ENCODE measurements at places on chromosomes 3 and 15.

DNA sequence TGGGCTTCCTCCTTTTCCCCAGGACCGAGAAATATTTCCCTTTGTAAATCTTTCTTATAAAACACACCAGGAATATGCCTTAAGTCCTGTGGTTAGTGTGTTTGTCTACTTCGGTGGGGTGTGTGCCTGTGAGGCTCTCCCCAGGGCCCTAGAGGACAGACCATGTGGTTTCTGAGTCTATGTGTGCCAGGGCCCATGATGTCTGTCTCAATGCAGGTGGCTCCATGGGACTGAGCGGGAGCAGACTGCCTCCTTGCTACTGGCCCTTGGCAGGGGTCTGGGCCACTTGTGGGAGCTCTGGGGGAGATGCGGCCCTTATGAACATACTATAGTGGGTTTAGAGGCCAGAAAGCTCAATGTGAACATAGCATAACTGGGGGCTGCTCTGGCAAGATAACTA is 37.6 kb downstream of the SCN5A start:
- no peak for DNase-seq

DNA sequence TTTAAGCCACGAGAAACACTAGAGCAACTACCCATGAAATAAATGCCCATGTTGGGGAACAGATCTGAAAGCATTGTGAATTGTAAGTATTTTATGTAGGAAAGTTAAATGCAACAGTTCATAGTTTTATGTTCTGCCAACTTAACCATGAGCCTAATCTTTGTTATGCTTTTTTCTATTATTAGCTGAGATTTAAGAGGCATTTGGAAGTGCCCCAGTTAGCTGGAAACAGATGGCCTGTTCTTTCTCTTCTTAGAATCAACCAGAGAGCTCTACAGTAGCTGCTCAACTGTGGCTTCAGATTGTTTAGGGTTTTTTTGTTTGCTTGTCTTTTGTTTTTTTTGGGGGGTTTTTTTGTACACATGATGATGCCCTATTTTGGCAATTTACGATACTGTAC is 284.4 kb downstream of the KCNH8 start:
- DNase-seq, result no peak

DNA sequence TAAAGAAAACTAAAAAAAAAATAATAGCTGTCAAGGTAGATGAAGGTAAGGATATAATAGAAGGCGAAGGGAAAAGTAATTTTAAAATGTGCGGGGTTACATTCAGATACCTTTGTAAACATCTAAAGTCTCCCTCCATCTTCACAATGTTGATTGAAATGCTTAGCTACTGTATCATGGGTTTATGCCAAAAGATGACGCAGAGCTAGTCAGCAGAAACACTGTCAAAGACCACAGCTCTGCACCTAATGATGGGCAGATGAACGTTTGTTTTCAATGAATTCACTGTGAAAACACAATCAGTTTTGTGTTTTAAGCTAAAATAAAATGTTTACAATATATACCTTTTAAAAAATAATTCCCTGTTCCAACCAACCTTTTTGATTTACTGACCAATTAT is 61.2 kb downstream of the RFTN1 start:
- no peak for DNase-seq

GRCh38 chr3:29333576-29333975 is 52.7 kb downstream of the RBMS3 start:
- DNase-seq, result no peak

DNA sequence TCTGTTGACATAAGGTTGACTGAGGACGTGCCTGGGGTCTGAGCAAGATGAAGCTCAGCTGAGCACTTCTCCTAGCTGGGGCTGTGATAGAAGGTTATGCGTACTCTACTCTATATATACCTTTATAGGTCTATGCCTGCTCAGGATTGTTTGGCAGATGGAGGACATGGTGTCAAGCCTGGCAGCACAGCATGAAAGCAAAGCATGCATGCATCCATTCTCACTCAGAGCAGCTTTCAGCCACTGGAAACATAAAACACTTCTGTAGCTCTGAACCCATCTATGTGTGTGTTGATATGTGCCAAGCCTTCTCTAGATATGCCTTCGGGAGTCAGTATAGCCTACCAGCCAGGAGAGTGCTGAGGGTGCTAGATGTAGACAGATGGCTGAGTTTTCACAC is 142.3 kb upstream of the NUDT16 start:
- no peak for DNase-seq

DNA sequence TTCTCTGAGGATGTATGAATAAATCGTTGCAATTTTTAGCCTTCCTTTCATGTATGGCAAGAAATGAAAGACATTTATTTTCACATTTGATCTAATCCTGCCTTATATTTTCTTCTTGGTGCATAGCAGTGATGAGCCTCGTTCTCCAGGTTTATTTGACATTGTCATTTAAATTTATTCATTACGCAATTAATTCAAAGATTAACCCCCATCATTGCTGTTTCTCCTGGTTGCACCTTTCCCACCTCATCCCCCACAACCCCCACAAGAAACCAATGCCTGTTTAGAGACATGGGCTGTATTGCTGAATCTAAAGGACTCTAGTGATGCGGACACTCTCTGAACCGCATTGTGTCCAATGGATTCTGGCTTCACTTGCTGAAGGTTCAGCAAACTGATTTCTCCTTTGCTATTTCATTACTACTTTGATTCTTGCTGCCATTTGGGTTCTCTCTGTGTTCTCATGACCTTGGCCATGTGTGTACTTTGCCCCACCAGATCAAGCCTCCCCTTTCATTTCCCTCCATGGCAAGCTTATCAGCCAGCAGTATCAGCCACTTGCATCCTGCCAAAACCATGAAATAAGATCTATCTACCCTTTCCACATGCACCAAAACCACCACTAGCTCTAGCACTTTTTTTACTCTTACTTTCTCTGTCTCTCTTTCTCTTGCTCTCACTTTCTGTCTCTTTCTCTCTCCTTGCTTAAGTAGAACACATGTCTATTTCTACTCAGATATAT is 382.7 kb downstream of the GBE1 start:
- no peak for DNase-seq

- DNase-seq, result no peak
Observed at GRCh38 chr15:46786590-46787285, 930.6 kb upstream of the SEMA6D start.

- DNase-seq, result no peak
Observed at GRCh38 chr15:88388686-88389085, 78.5 kb downstream of the MRPL46 start.

DNA sequence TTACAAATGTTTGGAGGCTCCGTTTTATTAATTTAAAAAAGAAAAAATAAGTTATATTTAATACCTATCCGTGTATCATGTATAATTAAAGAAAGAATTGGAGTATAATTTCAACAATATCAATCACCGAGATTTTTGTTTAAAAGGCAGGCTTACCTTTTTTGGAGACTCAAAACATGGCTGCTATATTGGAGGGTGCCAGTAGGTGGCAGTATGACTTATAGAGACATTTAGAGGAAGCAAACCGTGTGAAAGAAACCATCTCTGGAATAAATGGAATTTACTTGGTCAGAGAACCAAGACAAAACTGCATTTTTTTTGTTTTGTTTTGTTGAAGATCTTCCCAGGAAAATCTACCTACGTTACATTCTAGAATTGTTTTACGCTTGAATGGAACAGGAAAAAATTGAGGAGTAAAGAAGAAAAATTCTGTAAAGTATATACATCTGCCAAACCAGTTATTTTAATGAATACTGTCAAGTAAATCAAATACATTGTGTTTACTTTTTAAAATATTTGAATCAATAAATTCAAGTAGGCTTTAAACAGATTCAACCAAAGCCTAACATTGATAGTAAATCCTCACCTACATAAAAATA is 802.6 kb upstream of the ALCAM start:
- no peak for DNase-seq

DNA sequence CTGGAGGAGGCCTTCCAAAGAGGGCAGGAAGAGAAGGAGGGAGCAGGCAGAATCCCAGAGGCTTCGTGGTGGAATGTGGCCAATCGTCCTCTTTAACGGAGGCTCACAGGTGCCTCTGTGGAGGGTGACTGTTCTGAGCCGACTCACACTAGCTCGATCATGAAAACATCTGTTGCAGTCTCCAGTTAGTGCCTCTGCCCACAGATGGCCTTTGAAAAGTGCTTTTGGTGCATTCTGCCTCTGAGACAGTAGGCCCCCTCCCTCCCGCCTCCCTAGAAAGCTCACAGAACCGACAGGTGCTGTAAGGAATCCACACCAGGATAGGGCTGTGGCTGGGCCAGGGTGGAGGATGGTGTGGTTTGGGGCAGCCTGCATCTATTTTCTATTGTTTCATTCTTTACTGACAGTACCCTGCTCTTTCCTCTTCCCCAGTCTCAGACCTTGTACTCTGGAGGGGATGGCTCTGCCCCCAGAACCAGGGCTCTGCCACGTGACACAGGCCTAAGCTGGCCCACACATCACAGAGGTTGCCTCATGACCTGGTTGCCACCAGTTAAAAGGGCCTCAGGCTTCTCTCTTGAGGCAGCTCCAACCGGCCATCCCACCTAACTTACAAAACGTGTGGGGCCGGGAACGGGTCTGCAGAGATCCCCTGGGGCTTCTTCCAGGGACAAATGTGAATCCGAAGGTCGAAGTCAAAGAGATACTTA is 27.2 kb upstream of the PIGZ start:
- peak; percentile 31 for DNase-seq

GRCh38 chr3:64475037-64475436 is 212.8 kb downstream of the ADAMTS9 start:
- no peak for DNase-seq

- DNase-seq, result no peak
Observed at GRCh38 chr3:193145248-193145647, 95.8 kb upstream of the PLAAT1 start.

DNA sequence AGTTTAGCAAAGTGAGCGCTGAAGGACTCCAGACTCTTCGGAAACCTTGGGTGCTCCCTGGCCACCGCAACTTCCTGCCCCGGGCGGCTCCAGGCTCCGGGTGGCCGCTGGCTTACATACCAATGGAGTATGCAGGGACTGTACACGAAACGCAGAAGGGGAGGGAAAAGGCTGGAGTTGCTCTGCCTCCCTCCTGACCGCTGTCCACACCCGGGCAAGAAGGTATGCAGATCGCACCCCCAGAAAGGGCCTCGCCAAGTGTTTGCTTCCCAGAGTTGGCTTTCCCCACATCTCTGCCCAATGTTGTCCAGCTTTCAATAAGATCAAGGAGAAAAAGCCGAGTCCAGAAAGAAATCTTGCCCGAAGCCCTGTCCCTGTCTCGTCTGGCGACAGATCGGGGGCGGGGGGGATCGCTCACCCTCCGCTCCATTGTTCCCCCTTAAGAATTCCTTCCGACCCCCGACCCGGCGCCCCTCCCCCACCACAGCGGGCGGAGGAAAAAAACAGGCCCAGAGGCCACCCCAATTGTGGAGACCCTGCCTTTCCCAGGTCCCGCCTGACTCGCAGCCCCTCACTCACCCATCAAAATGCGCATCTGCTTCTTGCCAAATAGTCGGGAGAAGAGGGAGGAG is 533 bp downstream of the ARF4 start:
- peak; percentile 93 for DNase-seq

DNA sequence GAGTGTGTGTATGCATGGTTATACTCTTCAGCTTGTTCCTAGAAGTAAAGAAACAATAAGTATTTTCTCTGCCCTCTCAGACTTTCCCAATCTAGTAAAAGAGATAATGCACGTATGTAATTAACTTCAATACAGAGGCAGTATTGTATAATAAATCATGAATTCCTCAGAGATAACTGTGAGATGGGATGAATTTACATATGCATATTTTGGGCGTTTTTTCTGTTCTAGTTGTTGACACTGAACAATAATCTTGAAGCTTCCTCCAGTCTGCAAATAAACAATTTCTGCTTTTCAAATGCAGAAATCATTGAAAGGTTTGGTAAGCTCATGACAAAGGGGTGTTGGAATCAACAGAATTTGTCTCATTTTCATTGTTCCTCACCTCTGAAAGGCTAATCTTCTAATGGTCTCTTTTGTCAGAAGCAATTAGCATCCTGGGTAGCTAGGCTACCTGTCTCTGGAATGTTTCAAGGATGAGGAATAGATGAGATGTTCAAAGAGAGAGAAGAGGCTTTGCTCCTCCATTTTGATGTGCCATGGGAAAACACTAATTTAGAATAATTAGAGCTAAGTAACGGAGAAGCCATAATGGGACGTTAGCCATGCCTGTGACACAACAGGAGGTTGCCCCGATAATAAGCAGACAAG is 43.3 kb upstream of the SIAH2 start:
- DNase-seq, result no peak

GRCh38 chr3:62939707-62940106 is 64.5 kb upstream of the CADPS start:
- DNase-seq, result no peak

- no peak for DNase-seq
Observed at GRCh38 chr3:55611121-55611520, 124.0 kb upstream of the WNT5A start.

Measured in suprapubic skin (tissue), 4 donors.